ENCODE measurements at places on chromosomes 5 and 9.

GRCh38 chr5:172837640-172838039, 3.6 kb downstream of the ERGIC1 start:
- DNase-seq: no peak

GRCh38 chr5:2896371-2897275, 145.1 kb upstream of the IRX2 start:
- no peak for DNase-seq

- DNase-seq: no peak
Observed at GRCh38 chr5:181027452-181028031, 12.5 kb upstream of the BTNL9 start.

GRCh38 chr9:34559624-34560455, 29.7 kb downstream of the CNTFR start:
- no peak for DNase-seq

GRCh38 chr5:10726913-10727517, 34.0 kb downstream of the DAP start:
- no peak for DNase-seq

GRCh38 chr5:125272357-125272756, 525.9 kb upstream of the ZNF608 start:
- peak; percentile 73 for DNase-seq

GRCh38 chr9:6072453-6072852, 57.0 kb upstream of the RANBP6 start:
- DNase-seq: no peak

DNA sequence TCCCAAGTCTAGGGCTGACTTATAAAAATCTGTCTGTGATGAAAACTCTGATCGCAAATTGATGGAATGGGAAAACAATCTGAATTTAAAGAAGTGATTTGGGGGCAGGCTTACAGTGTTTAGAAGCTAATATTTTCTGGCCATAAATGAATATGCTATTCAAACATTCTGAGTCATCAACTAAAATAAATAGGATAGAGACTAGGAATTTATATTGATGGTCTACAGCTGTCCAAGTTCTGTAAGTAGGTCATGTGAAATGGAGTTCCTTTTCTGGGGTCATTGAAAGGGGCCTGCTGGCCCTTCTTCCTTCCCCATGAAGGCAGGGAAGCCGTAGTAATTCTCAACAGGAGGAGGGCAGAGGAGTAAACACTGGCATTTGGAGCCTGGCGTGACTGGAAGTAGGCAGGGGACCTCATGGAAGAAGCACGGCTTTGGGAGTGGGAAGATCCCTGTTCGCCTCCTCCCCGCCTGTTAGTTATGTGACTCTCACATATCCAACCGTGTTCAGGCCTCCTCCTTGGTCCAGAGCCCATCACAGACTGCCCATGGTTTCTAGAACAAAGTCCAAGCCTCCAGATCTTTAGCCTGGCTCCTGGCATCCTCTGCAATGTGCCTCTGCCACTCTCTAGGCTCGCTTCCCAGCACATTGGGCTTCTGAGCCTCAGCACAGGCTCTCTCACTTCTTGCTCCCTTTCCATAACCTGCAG, 31.7 kb downstream of the ALG2 start:
- DNase-seq: no peak

- no peak for DNase-seq
Observed at GRCh38 chr9:119773823-119774222, 404.6 kb upstream of the BRINP1 start.

DNA sequence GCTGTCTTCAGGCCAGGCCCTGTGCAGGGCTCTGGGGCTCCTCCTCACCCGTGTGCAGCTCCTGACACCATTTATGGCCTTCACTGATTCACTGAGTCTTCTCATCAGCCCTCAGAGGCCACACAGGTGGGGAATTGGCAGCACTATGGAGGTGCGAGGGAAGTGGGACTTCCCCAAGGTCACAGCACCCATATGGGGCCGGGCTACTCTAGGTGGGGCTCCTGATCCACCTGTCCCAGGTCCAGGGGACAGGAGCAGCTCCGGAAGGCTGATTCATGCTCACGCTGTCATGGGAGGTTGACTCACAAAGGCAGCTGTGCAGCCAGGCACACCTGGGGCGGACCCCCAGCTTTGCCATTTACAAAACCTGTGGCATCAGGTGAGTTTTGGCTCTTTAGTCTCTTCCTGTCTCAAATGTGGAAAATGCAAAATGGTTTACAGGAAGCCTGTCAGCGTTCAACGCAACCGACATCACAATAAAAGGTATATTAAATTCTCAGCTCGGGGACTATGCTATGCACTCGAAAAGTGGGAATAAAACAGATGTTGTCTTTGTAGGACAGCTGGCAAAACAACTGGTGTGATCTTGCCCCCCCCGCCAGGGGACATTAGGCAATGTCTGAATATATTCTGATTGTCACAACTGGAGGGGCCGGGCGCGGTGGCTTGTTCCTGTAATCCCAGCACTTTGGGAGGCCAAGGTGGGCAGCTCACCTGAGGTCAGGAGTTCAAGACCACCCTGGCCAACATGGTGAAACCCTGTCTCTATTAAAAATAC, 15.0 kb downstream of the NAIF1 start:
- no peak for DNase-seq

DNA sequence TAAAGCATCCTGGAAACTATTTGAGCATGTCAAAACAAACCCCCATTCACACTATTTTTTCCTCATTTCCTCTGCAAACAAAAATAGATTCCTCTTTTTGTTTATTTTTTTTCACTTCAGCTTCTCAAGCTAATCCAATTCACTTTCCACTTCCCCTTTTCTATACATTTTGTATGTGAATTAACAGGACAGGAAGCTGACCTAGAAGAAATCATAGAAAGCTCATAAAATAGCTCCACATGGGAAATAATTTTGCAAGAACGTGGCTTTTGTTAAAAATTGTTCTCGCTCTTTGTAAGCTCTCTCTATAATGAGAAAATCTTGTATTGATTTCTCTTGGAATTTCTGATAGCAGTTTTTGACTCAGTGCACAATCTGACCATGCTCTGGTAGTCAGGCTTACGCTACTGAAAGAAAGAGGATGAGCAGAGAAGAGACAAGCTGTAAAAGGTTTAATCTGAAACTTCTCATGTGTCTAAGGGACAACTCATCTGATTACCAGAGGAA, 215.8 kb downstream of the ADAMTS12 start:
- peak; percentile 9 for DNase-seq

GRCh38 chr9:6367128-6367890, 39.1 kb downstream of the TPD52L3 start:
- no peak for DNase-seq

DNA sequence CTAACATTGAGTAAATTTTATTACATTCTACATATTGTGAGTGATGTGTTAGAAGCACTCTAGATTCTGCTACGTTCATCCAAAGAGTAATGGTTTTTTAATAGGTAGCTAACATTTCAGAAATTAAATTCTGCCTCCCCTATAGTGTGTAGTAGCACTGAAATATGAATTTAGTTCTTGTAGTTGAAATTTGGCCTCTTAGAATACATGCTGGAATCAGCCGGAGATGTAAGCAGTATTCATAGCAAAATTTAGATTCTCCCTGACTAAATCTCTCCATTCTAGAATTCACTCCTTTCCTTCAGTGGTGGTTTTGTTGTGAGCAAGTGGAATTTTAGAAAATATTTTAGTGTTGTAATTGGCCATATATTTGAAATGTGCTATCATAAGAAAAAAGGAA, 799.9 kb upstream of the CDH10 start:
- DNase-seq: no peak

DNA sequence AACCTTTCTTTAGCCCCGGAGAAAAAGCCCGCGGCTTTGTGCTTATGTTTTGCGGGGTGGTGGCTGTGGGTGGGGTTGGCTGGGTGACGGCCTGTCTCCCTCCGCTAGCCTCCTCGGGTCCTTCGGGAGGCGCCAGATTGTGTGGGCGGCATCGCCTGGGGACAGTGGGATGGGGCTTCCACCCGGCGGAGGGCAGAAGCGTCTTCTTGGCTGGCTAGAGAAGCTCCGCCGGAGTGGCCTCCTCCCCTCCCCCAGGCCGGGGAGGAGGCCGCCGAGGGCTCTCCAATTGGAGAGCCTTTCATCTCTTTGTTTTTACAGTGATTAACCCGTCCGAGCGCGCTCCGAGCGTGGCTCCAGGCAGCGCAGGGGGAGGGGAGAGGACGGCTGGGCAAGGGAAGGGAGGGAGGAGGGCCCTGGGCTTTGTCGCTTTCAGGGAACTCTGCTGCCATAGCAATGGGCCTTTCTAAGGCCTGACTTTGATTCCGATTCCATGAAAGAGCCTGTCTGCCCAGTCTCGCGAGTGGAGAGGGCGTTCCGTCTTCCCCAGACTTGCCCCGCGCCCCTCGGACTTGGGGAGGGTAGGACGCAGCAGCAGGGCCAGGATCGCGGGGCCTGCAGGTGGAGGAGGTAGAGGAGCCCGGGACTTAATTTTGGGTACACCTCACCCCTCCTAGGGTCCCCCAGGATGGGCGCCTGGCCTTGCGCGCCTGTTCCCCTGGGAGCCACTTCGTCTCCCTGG, 36.7 kb upstream of the TIFAB start:
- DNase-seq: peak; percentile 24

DNA sequence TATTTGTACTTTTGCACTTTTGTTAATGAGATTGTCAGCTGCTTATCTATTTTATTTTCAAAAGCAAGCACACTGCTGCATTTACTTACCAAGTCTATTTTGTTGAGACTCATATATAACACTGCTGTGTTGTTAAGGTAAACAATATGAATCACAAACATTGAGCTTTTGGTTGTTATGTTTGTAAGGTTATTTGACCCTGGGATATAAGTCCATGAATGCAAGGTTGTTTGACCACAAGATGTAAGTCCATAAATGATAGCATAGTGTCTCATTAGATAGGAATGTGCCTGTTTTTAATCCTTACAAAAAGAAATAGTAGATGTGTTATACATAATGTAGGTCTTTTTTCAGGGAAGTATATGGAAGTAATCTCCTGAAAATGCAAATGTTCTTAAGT, 845.9 kb downstream of the CDH9 start:
- no peak for DNase-seq

GRCh38 chr9:92044936-92045335, 70.3 kb downstream of the SPTLC1 start:
- no peak for DNase-seq

- DNase-seq: no peak
Observed at GRCh38 chr5:152673601-152674000, 268.5 kb upstream of the NMUR2 start.

DNA sequence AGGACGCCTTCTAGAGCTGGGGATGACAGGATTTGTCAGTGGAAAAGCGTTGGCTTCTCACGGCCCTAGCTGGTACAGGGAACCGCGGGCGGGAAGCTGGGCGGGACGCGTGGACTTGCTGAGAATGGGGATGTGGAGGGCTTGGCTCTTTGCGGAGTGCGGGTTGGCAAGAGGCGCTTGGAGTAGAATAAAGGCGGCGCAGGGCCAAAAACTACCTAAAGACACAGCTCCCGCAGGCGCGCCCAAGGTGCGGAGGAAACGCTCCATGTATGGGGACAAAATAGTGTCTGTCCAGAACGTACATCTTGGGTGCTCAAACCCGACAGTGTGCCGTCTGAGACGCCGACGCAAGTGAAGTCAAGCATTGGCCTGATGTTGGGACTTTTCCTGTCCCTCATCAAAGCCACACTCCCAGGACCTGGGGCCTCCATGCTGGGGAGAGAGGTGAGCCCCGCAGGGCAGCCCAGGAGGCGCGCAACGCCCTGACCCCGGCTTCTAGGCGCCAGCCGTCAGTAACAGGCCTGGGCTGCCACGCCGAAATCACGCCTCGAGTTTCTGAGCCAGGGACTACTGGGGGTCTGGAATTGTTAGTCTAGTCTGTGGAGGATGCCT, 1.6 kb upstream of the NKX2-5 start:
- no peak for DNase-seq

- DNase-seq: no peak
Observed at GRCh38 chr9:93300585-93301081, 116.7 kb downstream of the WNK2 start.

GRCh38 chr9:113593682-113594281, 130.3 kb downstream of the RGS3 start:
- DNase-seq: peak; percentile 90

DNA sequence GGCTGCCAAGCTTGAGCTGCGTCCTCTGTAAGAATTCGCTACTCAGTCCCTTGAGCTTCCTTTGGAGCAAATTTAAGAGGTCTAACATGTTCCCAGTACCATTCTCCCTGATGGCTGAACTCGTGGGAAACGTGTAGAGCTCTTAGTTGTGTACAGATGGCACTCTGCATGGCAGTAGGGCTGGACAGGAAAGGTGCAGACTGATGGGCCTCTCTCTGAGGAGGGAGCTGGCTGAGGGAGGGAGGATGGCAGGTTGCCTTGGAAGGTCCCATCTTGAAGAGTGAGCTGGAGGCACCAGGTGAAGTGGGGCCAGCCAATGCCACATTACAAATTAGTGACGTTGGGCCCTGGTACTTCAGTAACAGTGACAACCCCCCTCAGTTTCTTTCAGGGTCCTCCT, 495.3 kb downstream of the CCDC171 start:
- no peak for DNase-seq

DNA sequence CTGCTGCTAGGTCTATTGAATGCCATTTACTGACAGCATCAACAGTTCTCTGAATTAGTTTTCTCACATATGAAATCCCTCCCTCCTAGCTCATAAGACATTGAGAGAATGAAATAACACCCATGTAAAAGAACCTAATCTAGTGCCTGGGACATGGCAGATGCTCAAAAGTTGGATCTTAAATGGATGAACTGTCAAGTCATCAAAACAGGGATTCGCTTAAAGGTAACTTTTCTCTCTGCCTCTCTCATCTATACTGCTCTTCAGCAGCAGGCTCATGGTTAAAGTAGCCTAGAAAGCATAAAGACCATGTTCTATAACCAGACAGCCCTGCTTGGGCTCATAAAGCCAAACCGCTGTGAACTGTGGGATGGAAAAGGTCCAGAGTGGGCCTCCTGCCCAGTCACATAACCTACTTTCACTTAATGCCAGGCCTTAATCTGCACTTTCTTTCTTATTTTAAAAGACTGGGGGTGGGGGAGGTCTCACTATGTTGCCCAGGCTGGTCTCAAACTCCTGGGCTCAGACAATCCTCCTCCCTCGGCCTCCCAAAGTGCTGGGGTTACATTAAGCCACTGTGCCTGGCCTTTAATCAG, 3.7 kb downstream of the TMEM245 start:
- DNase-seq: no peak

GRCh38 chr5:172178991-172179989, 8.7 kb downstream of the STK10 start:
- DNase-seq: peak; percentile 71

DNA sequence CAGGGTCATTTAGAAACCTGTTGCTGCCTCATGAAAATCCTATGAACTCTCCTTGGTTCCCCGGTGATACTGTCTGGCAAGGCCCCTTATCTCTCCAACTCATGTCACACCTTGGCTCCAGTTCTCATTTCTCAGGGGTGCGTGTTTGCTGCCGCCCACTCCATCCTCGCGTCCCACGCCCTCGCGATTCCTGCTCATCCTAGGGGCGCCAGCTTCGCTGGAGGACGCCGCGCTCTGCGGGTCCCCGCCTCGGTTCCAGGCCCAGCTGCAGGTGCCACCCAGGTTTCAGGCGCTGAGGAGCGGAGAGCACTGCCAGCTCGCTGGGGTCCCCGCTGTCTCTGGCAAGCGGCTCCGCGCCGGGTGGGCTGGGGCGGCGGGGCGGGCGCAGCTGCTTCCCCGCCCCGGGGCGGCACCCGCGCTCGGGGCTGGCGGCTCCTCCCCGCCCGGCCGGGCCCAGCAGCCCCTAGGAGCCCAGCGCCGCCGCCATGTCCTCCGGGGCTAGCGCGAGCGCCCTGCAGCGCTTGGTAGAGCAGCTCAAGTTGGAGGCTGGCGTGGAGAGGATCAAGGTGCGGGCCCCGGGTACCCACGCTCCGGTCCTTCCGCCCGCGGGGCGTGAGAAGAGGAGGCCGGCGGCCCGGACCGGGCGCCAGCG, at the start of gene GNG10:
GNG10 (plus strand) TSS at position 456 of the 652 bp plus-strand sequence; CDS start at position 486, 30 bp downstream.
- peak; percentile 73 for DNase-seq

GRCh38 chr5:156274453-156274852, 52.5 kb upstream of the SGCD start:
- no peak for DNase-seq

Data from hematopoietic multipotent progenitor cell (in vitro differentiated cells).